ENCODE measurements at places on chromosomes 13 and 19. TPM values are rescaled to one million over a fixed set of nuclear protein-coding genes. Genes with fewer than 3 reads are reported as not detected.

GRCh38 chr13:21071015-21071414, 9.6 kb upstream of the LATS2 start:
- no peak for DNase-seq

DNA sequence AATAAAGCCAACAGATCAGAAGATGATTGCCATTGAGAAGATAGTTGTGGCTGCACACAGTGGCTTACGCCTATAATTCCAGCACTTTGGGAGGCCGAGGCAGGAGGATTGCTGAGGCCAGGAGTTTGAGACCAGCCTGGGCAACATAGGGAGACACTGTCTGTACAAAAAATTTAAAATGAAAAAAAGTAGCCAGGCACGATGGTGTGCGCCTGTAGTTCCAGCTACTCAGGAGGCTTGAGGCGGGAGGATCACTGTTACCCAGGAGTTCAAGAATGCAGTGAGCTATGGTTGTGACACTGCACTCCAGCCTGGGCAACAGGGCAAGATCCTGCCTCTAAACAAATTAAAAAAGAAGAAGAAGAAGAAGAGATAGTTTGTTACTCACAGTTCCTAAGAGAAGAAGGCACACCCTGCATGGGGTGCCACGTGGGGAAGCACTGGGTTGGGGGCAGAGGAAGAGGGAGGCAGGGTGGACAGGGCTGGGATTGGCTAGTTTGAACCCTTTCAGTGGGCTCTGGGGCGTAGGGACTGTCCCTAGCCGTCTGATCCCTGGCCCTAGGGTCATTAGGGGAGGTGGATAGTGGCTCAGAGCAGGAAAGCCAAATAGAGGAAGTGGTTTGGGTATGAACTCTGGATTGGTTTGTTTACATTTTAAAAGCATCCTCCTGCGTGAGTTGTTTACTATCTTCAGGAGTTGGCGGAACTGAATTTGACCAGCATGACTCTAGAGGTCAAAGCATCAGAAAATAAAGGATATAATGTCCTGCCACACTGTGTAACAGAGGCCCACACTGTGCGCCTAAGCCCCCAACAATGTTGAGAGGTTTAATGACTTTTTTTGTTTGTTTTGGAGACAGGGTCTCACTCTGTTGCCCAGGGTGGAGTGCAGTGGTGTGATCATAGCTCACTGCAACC, 60.5 kb upstream of the MEDAG start:
- no peak for DNase-seq

GRCh38 chr19:10516064-10516385, 1.2 kb downstream of the S1PR5 start:
- DNase-seq, result no peak

DNA sequence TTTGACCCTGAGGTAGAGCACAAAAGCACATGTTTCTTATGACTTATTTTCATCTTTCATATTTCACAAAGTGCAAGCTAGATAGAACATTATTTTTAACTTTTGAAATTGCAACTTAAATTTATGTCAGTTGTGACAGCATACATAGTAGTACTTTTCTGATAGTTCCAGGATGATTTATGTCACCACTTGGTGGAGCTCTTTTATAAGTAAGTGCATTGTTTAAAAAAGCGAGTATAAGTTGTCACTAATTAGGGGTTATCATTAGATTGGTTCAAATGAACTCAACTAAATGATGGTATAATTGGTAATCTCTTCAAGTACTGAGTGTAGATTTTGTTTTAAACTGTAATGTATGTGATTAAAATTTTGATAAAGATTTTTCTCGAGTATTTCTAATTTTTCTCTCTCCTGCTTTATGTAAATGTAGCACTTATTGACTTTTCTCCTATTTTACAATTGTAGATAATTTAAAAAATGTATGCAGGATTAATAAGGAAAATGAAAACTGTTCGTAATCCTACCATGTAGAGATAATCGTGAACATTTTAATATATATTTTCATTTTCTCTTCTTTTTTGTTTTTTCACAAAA, 31.1 kb downstream of the RB1 start:
- DNase-seq, result no peak

- no peak for DNase-seq
These were observed 32.2 kb downstream of the F2RL3 start for GRCh38 chr19:16920816-16921529.

DNA sequence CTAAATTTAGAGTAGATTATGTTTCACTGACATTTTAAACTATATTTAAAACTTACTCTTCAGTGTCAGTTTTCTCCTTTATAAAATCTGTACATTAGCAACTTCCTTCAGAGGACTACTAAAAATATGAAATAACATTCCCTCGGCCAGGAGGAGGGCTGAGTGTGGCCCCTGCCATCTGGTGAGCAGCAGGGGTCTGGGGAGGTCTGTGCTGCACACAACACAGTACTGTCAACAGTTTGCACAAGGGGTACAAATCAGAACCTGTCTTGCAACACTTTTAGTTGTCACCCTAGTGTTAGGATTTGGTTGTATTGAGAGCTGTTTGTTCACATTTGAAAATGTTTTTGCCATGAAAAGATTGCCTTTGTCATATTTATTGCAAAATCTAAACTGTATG, 48.9 kb downstream of the TPP2 start:
- no peak for DNase-seq

DNA sequence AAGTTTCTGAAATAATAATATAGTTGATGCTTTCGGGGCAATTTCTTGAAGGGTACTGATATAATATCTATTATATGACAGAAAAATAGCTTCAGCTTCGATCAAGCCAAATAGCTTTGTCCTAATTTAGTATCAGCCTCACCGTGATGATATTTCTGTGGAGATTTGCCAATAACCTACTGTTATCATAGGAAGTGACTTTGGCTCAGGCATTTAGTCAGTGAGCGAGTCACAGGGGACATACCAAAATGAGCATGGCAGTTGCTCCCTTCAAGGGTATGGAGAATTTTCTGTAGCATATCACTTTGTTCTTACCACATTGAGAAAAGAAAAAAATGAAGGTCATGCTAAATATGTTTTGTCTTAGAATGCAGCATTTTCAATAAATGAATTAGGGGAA, 767.6 kb upstream of the SLITRK1 start:
- DNase-seq, result peak; percentile 23

DNA sequence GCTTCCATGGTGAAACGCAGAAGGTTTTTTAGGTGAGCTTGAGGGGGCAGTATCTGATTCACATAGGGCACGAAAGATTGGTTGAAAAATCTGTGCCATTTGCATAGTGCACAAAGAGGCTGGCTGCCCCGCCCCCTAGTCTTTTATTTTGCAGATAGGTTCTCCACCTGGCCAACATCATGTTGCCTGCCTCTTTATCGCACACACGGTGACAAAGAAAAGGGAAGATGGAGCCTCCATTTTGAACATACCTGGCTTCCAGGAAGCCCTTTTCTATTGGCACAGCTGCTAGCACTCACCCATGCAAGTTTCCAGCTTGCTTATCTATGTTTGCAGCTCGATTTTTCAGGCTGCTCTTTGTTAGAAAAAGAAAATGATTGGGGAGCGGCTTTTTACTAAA, 316.2 kb upstream of the KLHL1 start:
- DNase-seq, result no peak

GRCh38 chr13:53126841-53127245, 98.2 kb downstream of the OLFM4 start:
- no peak for DNase-seq

GRCh38 chr13:91620670-91621141, 222.3 kb downstream of the GPC5 start:
- DNase-seq, result no peak

- no peak for DNase-seq
These were observed 152.8 kb upstream of the IRS2 start for GRCh38 chr13:109939180-109939579.

GRCh38 chr13:51632591-51633362, 48.5 kb downstream of the WDFY2 start:
- DNase-seq, result no peak

GRCh38 chr19:34082289-34083077, 89.8 kb upstream of the LSM14A start:
- no peak for DNase-seq

DNA sequence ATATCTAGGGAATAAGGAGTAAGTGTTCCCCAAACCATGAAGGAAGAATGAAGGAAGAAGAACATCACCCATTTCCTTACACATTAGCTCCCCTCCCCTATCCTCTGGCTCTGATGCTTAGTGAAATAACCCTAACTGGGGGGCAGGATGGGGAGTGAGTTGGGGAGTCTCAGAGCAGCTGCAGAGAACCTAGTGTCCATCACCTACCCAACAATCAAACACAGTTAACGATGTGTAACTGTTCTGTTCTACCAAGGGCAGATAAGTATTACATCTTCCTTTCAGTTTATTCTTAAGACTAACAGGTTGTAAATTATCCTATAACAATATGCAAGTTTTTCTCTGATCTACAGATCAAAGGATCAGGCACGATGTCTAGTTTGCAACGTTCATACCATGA, 12.8 kb downstream of the ELF1 start:
- no peak for DNase-seq

DNA sequence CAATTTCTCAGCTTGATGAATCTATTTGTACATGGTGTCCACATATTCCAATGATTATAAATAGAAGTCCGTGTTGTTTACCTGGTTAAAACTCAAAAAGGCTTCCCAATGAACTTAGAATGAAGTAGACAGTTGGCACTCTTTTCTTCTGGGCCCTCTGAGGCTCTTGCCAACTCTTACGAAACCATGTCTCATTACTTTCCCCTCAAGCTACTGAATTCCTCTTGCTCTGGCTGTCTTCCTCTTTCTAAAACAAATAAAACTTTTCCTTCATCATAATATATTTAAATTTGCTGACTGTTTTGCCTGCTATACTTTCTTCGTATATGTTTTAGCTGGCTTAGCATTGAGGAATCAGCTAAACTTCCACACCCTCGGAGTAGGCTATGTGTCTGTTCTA, 139.7 kb downstream of the SLITRK6 start:
- DNase-seq, result no peak

- DNase-seq, result no peak
These were observed 22.5 kb downstream of the KCNRG start for GRCh38 chr13:50037788-50038187.

GRCh38 chr19:31331536-31331935, 17.7 kb downstream of the TSHZ3 start:
- DNase-seq, result no peak

DNA sequence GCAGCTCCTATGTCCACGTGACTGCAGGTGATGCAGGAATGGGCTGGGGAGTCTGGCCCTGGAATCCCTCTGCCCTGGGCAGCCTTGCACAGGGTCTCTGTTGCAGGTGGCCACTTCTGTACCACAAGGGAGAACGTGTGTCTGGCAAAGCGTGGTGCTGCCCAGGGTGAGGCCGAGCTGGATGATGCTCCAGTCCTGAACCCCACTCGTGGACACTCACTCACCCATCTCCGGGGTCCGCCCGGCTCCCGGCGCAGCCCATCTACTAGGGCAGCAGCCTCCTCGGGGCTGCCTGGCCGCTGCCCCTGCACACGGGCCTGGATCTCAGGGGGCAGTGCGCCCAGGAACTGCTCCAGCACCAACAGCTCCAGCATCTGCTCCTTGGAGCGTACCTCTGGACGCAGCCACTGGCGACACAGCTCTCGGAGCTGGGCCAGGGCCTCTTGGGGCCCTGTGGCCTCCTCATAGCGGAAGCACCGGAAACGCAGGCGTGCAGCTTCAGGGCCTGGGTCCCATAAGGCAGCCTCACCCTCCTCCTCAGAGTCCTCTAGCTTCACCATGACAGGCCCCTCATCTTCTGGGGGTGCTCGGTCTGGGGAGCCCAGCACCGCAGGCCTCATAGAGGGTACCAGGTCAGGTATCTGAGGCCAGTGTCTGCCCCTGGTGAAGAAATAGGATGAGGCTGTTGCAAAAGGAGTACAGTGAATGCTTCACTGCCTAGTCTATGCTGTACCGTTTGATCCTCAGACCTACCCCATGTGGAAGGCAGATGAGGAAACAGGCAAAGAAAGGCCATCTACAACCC, 2.2 kb downstream of the MZF1 start:
- peak; percentile 22 for DNase-seq

GRCh38 chr13:46586751-46587514, 34.0 kb downstream of the LRCH1 start:
- DNase-seq, result no peak

DNA sequence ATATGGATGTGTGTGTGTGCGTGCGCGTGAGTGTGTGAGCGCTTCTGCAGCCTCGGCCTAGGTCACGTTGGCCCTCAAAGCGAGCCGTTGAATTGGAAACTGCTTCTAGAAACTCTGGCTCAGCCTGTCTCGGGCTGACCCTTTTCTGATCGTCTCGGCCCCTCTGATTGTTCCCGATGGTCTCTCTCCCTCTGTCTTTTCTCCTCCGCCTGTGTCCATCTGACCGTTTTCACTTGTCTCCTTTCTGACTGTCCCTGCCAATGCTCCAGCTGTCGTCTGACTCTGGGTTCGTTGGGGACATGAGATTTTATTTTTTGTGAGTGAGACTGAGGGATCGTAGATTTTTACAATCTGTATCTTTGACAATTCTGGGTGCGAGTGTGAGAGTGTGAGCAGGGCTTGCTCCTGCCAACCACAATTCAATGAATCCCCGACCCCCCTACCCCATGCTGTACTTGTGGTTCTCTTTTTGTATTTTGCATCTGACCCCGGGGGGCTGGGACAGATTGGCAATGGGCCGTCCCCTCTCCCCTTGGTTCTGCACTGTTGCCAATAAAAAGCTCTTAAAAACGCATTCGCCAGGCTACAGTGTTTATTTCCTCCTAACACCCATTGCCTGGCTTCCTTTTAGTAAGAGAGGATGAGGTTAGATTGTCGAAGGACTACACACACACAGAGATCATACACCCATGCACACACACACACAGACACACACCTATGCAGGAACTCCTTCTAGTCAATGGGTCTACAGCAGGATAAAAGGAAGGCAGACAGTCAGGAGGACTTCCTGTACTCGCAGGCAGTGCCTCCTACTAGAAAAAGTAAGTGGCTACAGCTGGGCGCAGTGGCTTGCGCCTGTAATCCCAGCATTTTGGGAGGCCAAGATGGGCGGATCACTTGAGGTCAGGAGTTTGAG, 7.1 kb downstream of the FOSB start:
- DNase-seq, result no peak

DNA sequence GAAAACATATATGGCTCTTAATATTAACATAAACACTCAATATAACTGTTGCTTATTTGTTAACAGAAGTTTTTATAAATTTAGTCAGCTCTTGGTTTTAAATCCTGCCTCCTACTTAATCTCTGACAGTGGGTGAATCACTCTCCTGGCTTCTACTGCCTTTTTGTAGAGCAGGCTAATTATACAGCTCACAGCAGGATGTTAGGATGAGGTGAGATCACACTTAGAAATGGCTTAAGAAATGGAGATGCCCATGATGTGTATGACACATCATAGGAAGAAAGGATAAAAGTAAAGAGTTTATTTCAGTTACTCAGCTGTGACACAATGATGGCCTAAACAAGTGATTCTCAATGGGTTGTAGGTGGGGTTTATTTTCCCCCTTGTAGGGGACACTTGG, 345.6 kb downstream of the SPRY2 start:
- DNase-seq, result no peak

Gene FCHO1
- total RNA-seq, result 0.29 TPM

Gene TSKS
- 0.45 TPM for total RNA-seq

Gene FLT1
- total RNA-seq, result 55.0 TPM

Gene CGB3
- total RNA-seq, result not detected

Gene C1QTNF9
- total RNA-seq, result 2.1 TPM

Gene UTP14C
- 8.3 TPM for total RNA-seq

Gene INAFM1
- total RNA-seq, result 7.5 TPM

Gene ATP7B
- total RNA-seq, result 4.3 TPM

Gene RDH8
- not detected for total RNA-seq

Gene PODNL1
- total RNA-seq, result 0.53 TPM
